ENCODE measurements at places on chromosomes 7 and 10.

DNA sequence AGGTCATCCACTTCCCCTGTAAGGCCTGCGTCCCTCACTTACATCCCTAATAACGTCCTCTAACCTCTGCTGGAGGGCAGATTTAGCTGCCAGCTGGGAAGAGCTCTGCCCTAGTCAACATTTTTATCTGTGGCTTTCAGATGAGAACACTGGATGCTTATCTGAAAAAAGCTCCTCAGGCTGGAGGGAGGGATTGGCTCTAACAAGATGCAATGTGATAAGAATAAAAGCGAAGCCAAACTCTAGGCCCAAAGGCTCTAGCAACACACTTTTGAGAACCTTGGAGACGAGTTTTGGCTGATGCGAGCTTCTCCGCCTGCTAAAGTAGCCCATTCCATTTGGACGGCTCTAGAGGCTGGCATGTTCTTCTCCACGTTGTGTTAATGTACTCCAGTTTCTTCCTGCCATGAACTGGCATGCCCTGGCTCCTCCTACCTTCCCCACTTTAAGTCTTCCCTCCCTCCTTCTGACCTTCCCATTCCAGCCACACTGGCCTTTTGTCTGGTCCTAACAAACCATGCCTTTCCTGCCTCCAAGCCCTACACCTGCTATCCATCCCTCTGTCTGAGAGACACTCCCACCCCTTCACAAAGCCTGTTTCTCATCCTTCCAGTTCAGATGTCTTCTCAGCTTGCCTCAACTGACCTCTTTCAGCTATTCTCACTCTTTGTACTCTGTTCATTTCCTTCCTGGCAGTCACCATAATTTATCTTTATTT, 62.5 kb upstream of the ATRNL1 start:
- no peak for DNase-seq

DNA sequence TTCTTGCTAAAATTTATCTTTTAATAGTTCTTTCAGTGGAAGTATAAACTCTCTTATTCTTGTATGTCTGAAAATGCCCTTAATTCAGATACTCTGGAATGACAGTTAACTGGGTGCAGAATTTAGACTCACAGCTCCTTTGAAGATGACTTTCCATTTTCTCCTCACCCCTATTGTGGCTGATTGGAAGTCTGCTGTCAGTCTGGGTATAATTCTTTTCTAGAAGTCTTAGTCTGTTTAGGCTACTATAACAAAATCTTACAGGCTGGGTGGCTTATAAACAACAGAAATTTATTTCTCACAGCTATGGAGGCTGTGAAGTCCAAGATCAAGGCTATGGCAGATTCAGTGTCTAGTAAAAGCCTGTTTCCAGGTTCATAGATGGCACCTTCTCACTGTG, 145.2 kb upstream of the GDF10 start:
- DNase-seq = no peak

DNA sequence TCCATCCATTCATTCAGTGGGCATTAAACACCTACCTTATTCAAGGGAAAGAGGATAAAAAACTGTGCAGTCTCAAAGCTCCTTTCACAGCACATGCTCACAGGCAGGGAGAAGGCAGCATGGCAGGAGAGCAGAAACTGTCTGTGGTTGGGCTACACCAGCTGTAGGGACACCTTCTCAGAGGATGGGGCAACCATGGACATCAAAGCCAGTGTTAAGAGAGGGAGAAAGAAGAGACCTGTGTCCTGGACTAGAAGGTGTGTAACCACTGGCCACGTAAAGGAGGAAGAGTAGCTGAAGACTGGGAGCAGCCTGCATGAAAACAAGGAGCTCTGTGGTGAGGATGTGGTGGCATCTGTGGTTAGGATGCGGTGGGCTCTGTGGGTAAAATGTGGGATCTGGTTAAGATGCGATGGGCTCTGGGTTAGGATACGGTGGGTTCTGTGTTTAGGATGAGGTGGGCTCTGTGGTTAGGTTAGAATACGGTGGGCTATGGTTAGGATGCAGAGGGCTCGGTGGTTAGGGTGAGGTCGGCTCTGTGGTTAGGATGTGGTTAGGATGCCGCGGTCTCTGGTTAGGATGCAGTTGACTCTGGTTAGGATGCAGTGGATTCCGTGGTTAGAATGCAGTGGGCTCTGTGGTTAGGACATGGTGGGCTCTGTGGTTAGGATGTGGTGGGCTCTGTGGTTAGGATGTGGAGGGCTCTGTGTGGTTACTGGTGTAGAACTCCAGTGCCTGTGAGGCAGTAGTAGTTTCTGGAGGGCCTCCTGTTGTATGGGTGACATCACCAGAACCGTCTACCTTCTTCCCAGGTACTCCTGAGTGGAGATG, 197.6 kb downstream of the WDR37 start:
- DNase-seq = no peak

GRCh38 chr10:126175641-126176262, 212.5 kb downstream of the ADAM12 start:
- no peak for DNase-seq

DNA sequence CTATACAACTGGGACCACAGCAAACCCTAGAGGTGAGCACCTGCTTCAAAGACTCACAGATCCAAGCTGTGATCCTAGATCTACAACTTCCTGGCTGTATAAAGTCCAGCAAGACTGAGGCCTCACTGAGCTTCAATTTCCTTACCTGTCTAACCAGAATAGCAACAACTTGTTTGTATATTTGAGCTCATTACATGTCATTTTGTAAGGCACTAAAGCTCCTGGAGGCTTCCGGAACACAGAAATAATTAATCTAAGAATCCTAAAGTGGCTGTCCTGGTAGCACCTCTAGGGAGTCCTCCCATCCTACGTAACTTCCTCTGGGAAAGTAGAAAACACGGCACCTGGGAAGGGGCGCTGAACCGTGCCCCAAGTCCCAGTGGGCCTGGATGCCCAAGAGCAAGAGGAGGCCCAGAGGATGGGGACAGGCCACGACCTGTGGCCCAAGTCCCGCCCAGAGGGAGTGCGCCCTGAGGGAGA, 39.4 kb downstream of the HK1 start:
- no peak for DNase-seq

GRCh38 chr7:42020061-42020460, 216.9 kb downstream of the GLI3 start:
- no peak for DNase-seq

DNA sequence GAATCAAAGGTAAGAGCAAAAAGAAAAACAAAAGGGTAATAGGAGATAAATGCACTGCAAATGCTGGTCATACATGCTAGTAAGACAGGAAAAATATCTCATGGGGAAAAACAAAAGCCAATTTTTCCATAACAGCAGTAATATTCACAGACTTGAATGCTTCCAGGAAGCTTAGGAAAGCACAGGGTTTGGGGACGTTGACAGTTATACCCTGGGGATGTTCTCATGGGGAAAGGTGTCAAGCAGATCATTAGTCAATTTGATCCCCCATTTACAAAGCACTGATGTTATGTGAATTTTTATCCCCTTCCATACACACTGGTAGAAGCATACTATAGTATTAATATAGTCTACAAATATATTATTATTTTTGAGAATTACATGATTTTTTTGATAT, 232.7 kb downstream of the SORCS1 start:
- DNase-seq = no peak

DNA sequence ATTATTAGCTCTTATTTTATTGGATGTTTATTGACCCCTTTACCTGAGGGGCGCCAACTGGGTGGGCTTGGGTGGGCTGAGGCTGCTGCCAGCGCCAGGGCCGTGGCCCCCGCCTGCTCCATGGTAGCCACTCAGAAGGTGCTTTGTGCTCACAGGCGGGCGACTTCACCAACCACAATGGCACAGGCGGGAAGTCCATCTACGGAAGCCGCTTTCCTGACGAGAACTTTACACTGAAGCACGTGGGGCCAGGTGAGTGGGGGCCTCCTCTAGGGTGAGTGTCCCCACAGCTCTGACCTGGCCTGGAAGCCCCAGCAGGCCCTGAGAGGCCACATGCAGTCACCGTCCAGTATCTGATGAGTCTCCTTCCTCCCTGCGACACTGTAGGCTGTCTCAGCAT, 4.1 kb downstream of the PPIF start:
- DNase-seq = no peak

- DNase-seq = no peak
Observed at GRCh38 chr10:48604039-48604990, 558 bp downstream of the ARHGAP22 start.

DNA sequence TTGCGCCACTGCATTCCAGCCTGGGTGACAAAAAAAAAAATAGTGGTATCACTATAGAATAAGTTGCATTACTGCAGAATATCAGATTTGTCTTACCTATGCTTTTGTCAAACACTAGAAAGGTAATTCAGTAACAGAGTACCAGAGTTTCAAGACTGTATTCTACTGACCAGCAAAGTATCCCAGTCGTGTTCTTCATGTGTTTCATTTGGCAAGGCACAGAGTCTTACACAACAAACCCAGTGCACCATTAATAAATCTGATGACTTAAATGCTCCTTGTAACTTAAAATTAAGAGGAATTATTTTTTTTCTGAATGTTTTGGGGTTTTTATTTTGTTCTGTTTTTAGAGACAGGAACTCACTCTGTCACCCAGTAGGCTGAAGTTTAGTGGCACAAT, 34.4 kb upstream of the PBLD start:
- DNase-seq = no peak

GRCh38 chr10:93099670-93100069, 26.0 kb downstream of the CYP26A1 start:
- no peak for DNase-seq

- DNase-seq = no peak
Observed at GRCh38 chr7:101917566-101917965, 100.1 kb downstream of the CUX1 start.

DNA sequence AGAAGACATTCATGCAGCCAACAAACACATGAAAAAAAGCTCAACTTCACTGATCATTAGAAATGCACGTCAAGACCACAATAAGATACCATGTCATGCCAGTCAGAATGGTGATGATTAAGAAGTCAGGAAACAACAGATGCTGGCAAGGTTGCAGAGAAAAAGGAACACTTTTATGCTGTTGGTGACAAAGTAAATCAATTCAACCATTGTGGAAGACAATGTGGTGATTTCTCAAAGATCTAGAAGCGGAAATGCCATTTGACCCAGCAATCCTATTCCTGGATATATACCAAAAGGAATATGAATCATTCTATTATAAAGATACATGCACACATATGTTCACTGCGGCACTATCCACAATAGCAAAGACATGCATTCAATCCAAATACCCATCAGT, 77.6 kb downstream of the C10orf90 start:
- no peak for DNase-seq

- DNase-seq = no peak
Observed at GRCh38 chr10:23493711-23494110, 54.8 kb downstream of the OTUD1 start.

GRCh38 chr10:42940487-42941294, 136.2 kb upstream of the RET start:
- DNase-seq = no peak

- DNase-seq = no peak
Observed at GRCh38 chr7:26328498-26329390, 37.1 kb downstream of the SNX10 start.

DNA sequence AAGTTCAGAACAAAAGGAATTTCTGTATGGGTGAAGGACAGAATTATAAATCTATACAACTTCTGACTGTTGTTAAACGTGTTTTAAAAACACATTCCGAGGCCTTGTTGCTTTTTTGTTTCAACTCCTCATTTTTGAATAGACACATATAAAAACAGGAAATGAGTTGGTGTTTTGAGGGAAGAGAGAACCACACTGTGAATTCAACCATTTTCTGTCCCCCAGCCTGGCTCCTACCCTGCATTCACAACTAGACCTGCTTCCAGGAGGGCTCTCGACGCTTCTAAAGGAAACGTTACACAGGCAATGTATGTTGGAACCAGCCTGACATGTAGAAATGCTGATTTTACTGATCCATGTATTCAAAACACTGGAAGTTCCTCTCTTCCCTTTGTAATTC, 76.5 kb downstream of the OR13A1 start:
- DNase-seq = no peak

DNA sequence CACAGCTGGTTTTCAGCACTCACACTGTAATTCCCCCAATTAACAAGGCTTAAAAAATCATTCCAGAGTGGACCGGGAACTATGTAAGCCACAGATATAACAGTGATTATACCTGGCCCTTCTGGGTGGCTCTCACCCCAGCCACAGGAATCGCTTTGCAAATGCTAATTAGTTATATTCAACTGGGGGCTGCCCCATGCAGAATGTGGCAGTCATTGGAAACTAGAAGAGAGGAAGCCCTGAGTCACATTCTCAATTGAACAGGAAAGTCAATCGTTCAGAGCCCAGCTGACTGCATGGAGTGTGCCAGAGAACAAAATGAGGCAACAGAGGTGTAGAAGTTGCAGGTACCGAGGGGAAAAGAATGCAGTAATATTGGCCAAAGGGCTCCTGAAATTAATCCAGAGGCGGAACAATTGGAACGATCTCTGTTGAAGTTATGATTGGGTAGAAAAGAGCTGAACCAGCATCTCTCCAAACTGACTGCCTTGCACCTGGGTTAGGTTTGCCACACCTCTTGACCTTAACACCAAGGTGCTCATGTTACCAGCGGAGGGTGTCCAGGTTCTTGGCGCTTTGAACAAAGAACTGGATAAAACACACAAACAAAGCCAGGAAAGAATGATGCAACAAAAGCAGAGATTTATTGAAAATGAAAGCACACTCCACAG, 909.7 kb upstream of the AUTS2 start:
- no peak for DNase-seq

DNA sequence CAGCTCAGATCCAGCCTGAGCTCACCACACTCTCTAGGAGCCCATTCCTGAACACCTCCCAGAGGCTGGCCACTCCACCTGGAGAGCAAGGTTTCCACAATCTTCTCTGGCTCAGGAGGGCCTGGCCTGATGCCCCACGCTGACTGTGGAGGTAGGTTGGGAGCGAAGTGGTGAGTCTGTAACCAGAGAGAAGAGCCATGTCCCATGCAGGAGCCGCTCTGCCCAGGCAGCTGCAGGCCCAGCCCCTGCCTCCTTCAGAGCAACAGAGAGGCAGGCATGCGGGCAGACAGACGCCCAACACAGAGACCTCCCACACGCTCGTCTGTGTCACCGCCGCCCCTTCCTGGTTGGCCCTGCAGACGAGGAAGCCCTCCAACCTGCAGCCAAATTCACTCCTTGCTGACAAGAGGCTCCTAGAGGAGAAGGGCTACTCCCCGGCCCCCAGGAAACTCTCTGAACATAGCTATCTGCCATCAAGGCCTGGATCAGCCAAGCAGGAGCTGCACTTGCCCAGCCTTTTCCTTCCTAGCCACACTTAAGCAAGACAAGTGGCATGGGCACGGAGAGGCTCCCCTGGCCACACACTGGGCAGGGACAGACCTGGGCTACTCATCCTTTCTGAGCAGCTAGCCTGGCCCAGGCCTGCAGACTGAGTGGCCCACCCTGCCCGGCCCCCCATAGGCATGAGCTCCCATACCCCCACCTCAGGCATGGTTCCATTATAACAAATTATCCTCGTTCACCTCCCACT, 101.9 kb downstream of the GRID1 start:
- no peak for DNase-seq

Data from stimulated activated CD8-positive, alpha-beta memory T cell treated with anti-CD3 and anti-CD28 coated beads, Interleukin-15, amount 100 ng/mL, for 4 hours (primary cell).